ENCODE measurements at places on chromosomes 7 and 10.

DNA sequence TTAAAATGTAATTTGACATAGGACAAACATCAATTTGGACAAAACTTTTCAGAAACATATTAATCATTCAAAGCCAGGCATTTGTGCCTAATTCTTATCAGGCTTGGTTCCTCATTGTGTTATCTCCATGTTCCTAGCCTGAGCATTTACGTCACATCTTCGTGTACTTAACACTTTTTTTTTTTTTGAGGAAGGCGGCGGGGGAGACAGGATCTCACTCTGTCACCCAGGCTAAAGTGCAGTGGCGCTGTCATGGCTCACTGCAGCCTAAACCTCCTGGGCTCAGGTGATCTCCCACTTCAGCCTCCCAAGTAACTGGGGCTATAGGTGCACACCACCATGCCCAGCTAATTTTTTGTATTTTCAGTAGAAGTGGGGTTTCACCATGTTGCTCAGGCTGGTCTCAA is 19.8 kb downstream of the HNRNPA2B1 start:
- no peak for DNase-seq

GRCh38 chr7:101058355-101058754 is 26.9 kb upstream of the TRIM56 start:
- DNase-seq = peak; percentile 67

GRCh38 chr10:14468023-14468441 is 137.3 kb upstream of the FRMD4A start:
- DNase-seq = no peak

- peak; percentile 70 for DNase-seq
Measured at GRCh38 chr7:134954197-134955082, 31.9 kb upstream of the AGBL3 start.

- DNase-seq = no peak
Measured at GRCh38 chr7:42617071-42617765, 294.7 kb downstream of the C7orf25 start.

- DNase-seq = no peak
Measured at GRCh38 chr10:7045891-7046599, 364.8 kb downstream of the SFMBT2 start.

- no peak for DNase-seq
Measured at GRCh38 chr10:42578019-42578418, 60.4 kb downstream of the ZNF33B start.

DNA sequence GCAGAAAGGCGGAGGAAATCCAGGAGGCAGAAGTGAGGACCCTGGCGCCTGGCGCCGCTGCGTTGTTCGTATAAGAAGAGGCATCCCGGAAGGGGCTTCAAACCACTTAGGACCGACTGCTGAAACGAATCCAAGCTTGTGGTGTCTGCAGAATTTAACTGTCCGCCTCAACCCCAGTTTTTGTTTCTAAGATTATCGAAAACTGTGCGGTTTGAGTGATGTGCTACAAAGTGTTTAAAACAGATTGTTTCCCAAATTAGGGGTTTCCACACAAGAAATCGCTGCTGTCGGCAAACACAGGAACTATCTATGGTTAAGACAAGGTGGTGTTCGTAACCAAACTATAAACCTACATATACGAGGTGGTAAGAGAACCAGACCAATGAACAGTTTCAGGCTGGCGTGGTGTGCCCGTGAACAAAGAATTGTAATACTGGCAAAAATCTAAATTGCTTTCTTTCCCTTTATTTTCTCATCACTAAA is 835 bp upstream of the DGKI start:
- no peak for DNase-seq

DNA sequence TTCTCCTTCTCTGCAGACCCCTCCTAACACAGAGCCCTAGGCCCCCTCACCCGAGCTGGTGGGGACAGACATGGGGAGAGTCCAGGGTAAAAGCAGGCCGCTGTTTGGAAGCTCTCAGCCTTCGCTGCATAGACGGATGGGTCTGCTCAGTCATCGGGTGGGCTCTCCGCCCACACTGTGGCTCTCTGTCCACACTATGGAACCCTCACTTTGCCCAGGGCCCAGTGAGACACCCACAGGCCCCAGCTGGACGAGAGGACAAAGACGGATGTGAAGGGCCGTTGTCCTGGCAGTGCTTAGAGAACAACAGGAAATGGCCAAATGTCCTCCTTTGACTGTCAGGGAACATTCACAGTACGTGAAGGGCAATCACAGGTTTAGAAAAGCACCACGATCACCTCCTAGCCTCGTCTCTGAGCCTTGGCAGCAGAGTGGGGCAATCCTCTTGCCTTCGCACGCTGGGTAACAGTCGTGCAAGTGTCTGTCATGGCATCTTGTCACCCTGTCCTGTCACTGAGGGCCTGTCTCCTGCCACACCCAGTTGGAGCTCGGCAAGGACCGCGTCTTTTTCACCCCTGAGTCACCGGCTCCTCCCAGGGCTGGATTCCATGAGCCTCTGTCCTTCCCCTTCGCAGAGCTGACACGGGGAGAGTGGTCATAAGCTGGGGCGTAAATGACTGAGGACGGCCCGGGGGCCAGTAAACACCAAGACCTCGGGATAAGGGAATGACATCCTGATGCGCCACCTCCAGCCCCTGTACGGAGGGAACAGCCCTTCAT is 80.6 kb downstream of the PRKAG2 start:
- DNase-seq = peak; percentile 25

DNA sequence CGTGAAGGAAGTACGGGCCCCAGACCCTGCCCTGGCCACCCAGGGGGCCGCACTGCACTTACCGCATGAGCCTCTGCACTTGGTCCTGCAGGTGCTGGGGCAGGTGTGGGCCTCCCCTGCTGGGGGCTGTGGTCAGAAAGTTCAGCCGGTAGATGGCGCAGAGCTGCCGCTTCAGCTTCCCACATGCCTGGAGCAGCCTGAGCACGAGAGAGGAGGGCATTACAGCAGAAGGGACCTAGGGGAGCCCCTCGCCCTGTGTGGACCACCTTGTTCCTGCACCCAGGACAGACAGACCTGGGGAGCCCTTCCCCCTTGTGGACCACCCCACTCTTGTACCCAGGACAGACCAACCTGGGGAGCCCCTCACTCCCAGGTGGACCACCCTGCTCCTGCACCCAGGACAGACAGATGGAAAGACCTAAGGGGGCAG is 8.7 kb upstream of the PYROXD2 start:
- DNase-seq = no peak

- no peak for DNase-seq
Measured at GRCh38 chr7:111975346-111975745, 230.9 kb downstream of the DOCK4 start.

GRCh38 chr10:131982185-131982756 is 548 bp upstream of the BNIP3 start:
- DNase-seq = no peak

- no peak for DNase-seq
Measured at GRCh38 chr10:132537684-132538001, at the start of gene INPP5A. Gene INPP5A (plus strand): TSS chr10:132537787. CDS start chr10:132538097, 310 bp downstream.

GRCh38 chr7:29122081-29122480 is 24.3 kb downstream of the CPVL start:
- no peak for DNase-seq

Measured in fibroblast of the aortic adventitia (primary cell).